Neural progenitor cell (in vitro differentiated cells): ENCODE measurements at places on chromosomes 11 and 22.

DNA sequence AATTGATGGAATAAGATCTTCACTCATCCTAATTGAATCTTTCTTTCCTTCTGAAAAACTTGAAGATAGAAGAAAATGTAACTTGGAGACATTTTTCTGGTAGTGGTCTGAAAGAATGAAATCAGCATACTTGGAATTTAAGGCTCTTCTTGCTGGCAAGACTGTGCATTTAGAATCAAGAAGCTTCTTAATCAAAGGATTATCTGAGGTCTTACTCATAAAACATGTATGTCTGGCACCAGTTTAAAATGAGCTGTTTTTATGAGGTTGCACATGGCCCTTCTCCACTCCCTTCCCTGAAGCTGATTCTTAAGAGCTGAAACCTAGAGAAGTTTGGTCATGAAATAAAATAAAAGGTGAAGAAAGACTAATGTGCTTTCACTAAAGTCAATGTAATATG, 77.3 kb downstream of the ARHGEF12 start:
- no peak for DNase-seq

DNA sequence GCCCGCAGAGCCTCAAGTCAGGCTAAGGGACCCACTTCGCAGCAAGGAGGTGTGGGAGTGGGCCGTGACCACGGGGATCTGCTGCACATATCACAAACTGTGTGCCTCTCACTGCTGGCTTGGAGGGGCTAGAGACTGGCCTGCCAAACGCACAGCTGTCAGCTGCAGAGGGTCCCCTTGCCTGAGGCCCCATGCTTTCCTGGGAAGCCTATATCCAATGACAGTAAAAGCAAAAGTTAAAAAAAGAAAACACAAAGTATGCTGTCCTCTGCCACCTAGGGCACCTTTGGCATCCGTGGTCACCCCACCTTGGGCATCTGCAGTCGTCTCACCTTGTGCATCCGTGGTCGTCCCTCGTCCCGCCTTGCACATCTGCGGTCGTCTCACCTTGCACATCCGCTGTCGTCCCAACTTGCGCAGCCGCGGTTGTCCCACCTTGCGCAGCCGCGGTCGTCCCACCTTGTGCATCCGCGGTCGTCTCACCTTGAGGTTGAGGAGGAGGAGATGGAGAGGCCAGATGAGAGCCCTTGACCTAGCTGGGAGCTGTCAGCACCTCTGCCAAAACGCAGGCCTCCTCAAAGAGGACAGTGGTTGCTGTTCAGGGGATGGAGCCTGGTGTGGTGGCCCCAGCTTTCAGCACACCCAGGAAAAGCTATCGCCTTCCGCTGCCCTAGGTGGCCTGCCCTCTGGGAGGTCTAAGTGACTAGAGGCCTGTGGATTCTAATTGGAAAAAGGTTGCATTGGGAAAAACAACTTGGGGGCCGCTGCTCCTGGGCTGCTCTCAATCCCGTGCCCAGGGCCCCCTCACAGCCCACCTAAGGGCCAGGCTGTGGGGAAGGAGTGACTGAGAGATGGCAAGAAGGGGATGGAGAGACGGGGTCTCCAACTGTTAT, 90.5 kb downstream of the MYEOV start:
- DNase-seq, result no peak

DNA sequence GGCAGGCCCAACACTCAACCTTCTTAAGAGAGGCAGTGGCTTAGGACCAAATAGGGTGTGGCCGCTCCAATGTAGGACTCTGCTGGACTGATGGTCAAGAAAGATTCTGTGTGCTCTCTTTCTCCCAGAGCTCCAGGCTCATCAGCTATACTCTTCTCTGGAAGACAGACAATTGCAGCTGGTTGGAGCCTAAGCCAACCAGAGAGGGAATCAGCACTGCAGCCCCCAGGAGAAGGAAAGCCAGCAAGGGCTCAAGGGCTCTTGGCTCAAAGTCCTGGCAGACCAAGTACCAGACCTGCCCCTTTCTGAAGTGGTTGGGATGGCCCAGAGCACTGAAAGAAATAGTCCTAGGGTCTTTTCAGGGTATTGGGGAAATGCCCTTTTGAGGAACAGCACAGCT, 1077.3 kb downstream of the NTM start:
- DNase-seq, result no peak

- peak; percentile 88 for DNase-seq
These were observed 5.1 kb upstream of the MYRF start for GRCh38 chr11:61747192-61747966.

GRCh38 chr11:62747475-62748160, 6.3 kb downstream of the ZBTB3 start:
- no peak for DNase-seq

DNA sequence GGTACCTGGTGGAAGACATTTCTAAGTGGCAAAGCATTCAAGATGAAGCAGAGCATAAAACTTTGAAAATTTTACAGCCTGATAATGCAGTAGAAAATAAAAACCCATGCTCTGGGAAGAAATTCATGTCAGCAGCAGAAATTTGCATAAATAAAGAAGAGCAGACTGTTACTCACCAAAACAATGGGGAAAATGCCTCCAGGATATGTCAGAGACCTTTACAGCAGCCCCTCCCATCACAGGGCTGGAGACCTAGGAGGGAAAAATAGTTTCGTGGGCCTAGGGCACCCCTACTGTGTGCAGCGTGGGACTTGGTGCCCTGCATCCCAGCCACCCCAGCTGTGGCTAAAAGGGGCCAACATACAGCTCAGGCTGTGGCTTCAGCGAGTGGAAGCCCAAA, 5.4 kb upstream of the DKK3 start:
- DNase-seq, result no peak

DNA sequence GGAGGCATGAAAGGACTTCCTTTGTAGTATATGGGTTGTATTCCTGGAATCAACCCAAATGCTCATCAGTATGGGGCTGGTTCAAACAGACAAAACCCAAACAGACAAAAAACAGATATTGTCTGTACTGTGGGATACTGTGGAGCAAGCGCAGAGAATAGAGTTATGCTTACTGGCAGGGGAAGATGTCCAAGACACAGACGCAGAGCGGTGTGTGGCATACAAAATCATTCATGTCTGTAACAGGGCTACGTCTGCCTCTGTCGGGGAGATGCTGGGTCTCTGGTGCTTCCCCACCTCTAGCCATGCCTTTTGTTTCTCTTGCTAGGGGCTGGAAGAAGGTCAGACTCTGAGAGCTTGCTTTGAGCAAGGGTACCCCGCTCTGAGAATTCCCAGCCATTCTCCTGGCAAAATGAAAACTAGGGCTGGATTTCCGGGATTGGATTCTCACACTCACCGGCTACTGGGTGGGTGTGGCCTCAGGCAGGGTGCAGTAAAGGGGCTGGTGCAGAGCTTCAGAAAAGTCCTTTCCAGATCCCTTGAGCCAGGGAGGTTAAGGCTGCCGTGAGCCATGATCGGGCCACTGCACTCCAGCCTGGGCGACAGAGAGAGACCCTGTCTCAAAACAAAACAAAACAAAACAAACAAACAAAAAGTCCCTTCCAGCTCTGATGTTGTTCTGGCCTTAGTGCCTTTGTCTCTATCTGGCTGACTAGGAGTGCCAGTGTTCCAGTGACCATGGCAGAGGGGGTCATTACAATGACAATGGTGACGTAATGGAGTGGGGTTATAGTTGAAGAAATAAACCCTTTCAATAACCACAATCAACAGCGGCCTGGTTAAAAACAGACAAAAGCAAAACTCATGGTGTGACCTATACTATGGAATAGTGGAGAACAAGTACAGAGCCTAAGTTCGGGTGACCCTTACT, 2.9 kb upstream of the ABCC8 start:
- DNase-seq, result peak; percentile 85

GRCh38 chr11:1586699-1587098, 1.6 kb upstream of the KRTAP5-1 start:
- no peak for DNase-seq

GRCh38 chr22:40323681-40324171, 22.6 kb upstream of the ADSL start:
- no peak for DNase-seq

GRCh38 chr11:2137202-2138067, 1.8 kb downstream of the IGF2 start:
- DNase-seq, result peak; percentile 92

DNA sequence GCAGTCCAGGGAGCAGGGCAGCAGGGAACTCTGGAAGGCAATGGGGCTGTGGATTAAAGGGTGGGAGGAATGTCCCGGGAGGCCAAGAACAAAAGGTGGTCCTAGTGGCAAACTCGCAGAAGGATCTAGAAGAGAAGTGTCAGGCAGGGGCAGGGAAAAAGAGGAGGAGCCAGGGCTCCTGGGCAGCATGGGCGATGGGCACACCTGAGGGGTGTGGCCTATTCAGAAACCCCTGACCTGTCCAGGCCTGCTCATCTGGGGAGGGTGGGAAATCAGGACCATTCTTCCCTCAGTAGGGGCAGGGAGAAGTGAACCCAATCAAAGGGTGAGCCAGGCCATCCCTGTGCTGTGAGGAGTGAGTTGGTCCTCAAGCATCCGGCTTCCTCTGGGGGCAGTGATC, 108.6 kb downstream of the TRIM29 start:
- no peak for DNase-seq

GRCh38 chr11:12705874-12706273, 31.7 kb downstream of the TEAD1 start:
- DNase-seq, result no peak

GRCh38 chr11:118608360-118609227, 1.2 kb downstream of the PHLDB1 start:
- DNase-seq, result peak; percentile 54

GRCh38 chr11:33857933-33858371, 33.9 kb downstream of the LMO2 start:
- peak; percentile 89 for DNase-seq

DNA sequence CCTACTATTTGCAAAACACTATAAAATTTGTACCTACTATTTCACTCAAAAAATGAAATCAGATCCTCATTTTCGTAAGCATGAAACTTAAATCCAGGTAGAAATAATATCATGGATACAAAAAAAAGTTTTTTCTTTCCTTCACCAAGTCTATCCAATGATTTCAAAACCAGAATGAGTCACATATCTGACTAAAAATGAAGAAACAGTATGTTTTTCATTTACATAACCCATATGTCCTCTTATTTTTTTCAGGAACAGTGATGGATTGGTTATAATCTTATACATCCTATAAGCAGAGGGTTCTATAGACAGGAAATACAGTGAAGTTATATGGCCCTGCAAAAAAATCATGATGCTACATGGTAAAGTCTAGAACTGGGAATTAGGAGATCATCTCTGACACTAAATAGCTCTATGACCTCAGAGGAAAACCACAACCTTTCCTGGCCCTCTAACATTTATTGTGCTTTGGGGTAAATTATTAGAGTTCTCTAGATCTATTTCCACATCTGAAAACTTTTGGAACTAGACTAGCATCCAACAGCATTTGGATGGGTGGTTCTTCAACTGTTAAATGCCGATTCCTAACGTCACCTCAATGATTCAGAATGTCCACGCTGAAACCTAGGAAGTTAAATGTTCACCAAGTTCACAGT, 10.9 kb downstream of the MTMR2 start:
- DNase-seq, result no peak

GRCh38 chr11:33134276-33134675, 27.0 kb downstream of the CSTF3 start:
- no peak for DNase-seq

- DNase-seq, result peak; percentile 30
These were observed 86.4 kb downstream of the DLG2 start for GRCh38 chr11:85540635-85541205.

GRCh38 chr11:72307439-72307838, 63.5 kb upstream of the PHOX2A start:
- DNase-seq, result no peak
